NCI-H1930 (cell line): ENCODE measurements at places on chromosomes 11 and 22.

DNA sequence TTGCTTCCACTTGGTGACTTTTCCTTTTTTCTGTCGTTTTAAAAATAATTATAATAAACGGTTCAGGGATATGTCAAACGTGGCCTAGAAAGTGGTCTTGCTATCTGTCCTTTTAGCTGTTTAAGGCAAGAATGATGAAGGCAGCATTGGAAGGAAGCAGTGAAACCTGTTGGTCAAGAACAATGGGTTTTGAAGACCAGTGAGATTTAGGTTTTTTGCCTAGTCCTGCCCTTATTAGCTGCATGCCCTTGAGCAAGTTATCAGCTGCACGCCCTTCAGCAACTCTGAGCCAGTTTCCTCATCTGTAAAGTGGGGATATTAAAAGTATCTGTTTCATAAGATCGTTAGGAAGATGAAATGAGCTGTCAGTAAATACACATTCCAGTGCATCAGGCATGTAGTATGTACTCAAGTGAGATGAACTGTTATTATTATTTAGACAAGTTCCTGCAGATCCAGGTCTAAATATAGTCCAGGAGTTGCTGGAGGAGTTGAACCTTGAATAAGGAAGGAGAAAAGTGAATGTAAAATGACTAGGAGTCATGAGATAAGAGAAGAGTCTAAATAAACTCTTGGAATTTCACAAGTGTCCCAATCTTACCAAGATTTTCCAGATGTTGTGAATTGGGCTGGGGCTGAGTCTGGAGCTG, 90.8 kb upstream of the HSD17B12 start:
- no peak for DNase-seq

- DNase-seq = no peak
These were observed 6.0 kb downstream of the TMEM123 start for GRCh38 chr11:102446606-102447005.

DNA sequence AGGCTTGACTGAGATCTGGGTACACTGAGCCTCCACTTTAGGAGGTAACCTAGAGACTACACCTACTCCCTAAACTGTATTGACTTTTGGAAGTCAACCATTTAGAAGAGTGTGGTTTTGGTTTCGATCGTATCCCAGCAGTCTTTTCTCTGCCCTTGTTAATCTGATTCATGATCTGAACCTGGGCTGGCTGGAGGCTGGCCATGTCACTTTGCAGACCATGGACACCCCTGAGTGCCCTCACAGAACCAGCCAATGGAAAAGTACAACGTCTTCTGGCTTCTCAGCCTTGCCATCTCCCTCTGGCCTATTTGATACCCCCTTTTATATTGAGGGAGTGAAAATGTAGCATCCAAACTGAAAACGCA, 10.8 kb downstream of the EHF start:
- DNase-seq = no peak

DNA sequence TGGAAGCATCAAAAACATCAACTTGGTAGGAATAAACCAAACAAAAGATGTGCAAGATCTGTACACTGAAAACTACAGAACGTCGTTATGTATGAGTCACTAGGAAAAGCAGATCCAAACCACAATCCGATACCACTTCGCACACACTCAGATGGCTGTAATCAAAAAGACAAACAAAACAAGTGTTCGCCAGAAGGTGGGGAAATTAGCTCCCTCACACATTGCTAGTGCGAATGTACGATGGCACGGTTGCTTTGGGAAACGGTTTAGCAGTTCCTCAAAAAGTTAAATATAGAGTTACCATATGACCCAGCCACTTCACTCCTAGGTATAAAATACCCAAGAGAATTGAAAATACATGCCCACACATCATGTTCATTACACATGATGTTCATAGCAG, 14.8 kb upstream of the CARD10 start:
- DNase-seq = no peak

GRCh38 chr11:34614344-34615104, 6.4 kb upstream of the EHF start:
- no peak for DNase-seq

- DNase-seq = no peak
These were observed 198.8 kb downstream of the FAT3 start for GRCh38 chr11:92423115-92424034.

- DNase-seq = no peak
These were observed 42.7 kb downstream of the RTL6 start for GRCh38 chr22:44455151-44455962.

GRCh38 chr11:8566613-8567210, 27.3 kb downstream of the STK33 start:
- DNase-seq = no peak
